ENCODE measurements at places on chromosomes 7 and 10. TPM values are rescaled to one million over a fixed set of nuclear protein-coding genes. Genes with fewer than 3 reads are reported as not detected.

UNCX gene
- not detected for total RNA-seq

MACC1 gene
- total RNA-seq: under 0.01 TPM

NAT16 gene
- not detected for total RNA-seq

ARHGEF5 gene
- 0.66 TPM for total RNA-seq

ZNF804B gene
- total RNA-seq: not detected

MYO3A gene
- total RNA-seq: not detected

STAG3 gene
- 0.42 TPM for total RNA-seq

PAX4 gene
- not detected for total RNA-seq

KNDC1 gene
- not detected for total RNA-seq

DCLRE1A gene
- total RNA-seq: 9.3 TPM

CYP2C19 gene
- total RNA-seq: not detected

FGL2 gene
- 0.26 TPM for total RNA-seq

PDE6C gene
- not detected for total RNA-seq

OR6V1 gene
- not detected for total RNA-seq

HSPA12A gene
- total RNA-seq: 0.13 TPM

GRID2IP gene
- total RNA-seq: 0.04 TPM

TNPO3 gene
- 78.1 TPM for total RNA-seq

EVX1 gene
- not detected for total RNA-seq

GPR158 gene
- under 0.01 TPM for total RNA-seq

CYP3A5 gene
- total RNA-seq: not detected

CCDC146 gene
- 0.53 TPM for total RNA-seq

CFAP58 gene
- 0.46 TPM for total RNA-seq

IFRD1 gene
- total RNA-seq: 45.5 TPM

GHRHR gene
- total RNA-seq: not detected

LRIT1 gene
- not detected for total RNA-seq

Measured in pulmonary artery endothelial cell (primary cell).